ENCODE measurements at places on chromosomes 5 and 9.

DNA sequence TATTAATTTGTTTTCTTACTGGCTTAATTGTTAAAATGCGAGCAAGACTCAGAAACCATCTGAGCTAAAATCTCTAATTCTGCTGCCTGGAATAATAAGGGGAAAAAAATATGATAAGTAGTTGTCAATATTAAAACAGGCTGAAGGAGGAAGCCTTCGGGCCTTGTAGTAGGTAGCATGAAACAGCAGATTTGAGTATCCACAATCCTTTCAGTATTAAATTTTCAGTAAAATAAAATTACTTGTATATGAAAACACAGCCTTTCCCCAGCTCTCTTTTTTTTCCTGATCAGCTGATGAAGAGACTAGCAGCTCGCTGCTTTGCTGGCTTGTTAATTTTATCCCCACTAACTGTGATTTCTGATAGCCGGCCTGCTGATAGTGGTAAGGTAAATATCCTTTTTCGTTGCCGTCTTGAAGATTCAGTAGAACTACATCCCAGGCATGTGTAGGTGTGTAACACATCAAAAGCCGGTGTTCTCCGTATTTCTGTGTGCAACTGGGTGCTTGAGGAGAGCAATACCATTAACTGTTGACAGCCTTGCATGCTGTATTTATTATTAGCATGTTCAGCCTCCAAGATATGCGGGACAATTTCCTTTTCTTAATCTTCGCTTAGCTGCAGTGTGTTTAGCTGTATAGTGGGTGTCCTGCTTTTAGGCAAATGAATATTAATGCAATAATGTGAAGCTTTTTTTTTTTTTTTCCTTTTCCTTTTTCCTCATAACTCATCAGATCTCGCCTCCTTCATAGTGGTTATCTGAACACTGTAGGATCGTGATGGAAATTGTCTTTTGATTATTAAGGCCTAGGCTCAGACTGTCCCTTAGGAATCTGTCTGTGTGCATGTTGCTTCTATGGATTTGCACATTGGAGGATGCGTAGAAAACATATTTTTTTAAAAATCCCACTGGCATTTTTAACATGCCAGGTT, 144.6 kb downstream of the SMARCA2 start:
- DNase-seq: peak; percentile 17

DNA sequence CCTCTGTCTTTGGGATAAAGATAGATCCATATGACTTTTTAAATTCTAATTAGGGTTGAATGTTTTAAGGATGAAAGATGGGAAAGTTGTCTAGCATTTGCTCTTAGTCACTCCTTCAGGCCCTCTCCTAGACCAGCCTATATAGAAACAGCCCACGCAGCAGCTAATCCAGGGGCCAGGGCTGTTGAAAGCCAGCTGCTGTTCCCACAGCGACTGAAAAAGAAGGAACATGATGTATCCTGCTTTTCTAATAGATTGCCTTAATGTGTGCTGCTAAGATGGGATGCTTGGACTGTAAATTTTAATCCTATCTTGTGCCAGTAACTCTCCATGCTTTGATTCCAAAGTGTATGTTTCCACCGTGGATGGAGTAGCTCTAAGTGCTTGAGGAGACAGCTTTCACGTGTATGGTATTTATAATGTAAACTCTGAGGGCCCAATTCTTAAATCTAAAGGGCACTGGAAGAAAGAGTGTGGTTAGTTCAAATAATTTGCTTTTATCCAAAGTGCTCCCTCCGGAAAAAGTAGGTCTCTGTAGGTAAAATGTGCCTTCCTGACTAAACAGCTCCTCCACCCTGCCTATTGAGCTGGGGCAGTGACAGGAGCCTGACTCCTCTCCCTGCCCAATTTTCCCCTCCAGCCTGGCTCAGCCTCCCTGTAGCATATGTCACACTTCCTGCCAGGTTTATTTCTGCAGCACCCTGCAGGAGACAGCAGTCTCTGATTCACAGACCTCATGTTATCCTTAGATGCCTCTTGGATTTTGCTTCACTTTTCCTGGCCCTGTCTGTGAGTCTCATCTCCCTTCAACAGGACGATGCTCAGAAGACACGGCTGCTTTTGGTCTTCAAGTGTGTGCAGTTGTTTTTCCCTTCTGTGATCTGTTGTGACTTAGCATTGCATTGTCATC, 33.2 kb downstream of the SLC36A1 start:
- peak; percentile 76 for DNase-seq

DNA sequence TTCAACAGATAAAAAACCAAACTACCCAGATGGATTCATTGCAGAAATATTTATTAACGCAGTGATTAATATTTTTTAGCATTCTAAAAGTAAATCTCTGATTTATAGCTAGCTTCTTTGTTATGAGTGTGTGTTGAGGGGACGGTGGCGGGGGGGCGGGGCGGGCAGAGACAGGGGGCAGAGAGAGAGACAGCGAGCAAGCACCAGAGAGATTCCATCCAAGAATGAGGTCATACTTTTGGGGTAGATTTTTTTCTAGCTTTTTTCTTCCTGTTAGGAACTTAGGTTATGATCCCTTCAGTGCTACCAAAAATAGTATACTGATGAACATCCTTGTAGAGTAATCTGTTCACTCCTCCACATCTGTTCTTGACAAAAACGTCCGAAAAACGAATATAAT, 500 bp upstream of the ZNF883 start:
- DNase-seq: no peak

DNA sequence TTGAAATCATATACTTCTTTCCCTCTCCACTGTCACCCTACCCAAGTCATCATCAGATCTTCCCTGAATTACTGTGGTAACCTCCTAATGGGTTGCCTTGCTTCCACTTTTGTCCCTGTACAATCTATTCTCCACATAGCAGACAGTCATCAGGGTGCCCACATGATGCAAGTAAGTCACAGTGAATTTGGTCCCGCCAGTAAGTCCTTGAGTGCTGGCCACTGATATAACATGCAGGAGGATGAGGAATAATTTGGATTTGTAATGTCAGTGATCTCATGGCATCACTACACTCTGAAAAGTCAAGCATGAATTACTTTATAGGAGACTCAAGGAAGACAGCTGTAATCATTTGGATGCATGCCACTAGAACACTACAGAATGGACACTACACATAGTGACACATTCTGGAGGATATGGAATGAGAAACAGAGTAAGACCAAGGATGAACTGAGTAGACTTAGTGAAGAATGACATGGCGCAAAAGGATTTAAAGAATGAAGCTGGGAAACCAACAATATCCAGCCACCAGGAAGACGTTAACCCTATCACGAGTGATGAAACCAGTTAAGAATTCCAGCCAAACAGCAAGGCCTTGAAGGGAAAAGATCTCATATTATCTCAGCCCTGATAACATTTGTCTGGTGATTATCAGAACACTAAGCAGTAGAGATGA, 28.6 kb downstream of the MARCHF3 start:
- peak; percentile 98 for DNase-seq

- peak; percentile 90 for DNase-seq
These were observed 83.0 kb downstream of the ZNF462 start for GRCh38 chr9:106945727-106946660.

DNA sequence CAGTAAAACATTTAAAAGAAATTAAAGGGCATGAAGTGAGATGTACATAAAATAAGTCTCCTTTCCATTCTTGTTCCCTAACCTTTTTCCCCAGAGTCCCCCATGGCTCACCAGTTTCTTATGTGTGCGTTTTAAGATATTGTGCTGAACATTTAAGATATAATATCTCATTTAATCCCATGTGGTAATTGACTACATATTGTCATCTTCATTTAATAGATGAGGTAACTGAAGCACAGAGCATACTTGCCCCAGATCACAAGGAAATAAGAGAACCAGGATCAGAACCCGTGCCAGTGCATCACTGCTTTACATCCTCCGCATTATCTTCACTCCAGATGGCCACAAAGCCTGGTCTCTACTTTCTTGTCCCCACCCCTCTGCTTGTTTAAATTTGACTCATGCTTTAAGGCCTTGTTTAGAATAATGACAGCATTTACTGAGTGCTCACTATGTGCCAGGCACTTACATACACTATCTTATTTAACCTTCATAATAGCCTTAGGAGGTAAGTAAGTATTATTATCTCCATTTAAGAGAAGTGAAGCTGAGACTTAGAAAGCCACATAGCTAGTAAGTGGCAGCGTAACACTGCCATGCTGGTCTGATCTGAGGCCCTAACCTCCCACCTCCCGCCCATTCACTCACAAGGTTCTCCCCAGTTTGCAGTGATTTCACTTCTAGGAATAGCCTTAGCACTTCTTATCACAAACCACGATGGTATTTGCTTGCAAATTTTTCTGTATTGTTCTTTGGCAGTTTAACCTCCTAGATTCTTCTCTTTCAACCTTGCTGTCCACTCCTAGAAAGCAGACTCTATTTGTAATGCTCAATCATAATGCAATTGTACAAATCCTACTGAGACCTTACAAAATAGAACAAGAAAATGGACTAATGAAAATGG, 78.4 kb upstream of the IL6ST start:
- no peak for DNase-seq

GRCh38 chr5:136073714-136074529, 45.1 kb downstream of the TGFBI start:
- DNase-seq: peak; percentile 54

- no peak for DNase-seq
These were observed 6.0 kb downstream of the DMRT1 start for GRCh38 chr9:847505-847904.

DNA sequence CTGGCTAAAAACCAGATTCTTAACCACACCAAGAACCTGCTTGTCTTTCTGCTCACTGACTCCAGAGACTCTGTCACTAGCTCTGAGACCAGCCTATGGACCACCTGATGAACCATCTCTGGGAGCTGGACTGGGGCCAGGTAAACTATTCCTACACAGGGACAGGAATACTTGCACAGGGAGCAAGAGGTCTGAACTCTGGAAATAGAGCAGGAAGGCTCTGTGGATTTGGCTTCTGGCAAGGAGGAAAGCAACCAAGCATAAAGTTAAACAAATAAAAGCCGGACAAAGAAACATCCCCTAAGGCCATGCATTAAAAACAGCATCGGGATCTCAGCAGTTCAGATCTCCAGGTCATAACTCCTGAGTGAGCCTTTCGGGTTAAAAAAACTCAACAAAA, 5.6 kb upstream of the SPARC start:
- no peak for DNase-seq

DNA sequence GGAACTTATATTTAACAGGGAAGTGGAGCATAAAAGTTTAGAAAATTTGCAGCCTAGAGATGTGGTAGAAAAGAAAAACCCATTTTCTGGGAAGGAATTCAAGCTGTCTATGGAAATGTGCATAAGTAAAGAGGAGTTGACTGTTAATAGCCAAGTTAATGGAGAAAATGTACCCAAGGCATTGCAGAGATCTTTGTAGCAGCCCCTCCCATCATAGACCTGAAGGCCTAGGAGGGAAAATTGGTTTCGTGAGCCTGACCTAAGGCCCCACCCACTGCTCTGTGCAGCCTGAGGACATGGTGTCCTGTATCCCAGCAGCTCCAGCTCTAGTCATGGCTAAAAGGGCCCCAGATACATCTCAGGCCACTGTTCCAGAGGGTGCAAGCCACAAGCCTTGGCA, 772.4 kb upstream of the RIOK2 start:
- no peak for DNase-seq

DNA sequence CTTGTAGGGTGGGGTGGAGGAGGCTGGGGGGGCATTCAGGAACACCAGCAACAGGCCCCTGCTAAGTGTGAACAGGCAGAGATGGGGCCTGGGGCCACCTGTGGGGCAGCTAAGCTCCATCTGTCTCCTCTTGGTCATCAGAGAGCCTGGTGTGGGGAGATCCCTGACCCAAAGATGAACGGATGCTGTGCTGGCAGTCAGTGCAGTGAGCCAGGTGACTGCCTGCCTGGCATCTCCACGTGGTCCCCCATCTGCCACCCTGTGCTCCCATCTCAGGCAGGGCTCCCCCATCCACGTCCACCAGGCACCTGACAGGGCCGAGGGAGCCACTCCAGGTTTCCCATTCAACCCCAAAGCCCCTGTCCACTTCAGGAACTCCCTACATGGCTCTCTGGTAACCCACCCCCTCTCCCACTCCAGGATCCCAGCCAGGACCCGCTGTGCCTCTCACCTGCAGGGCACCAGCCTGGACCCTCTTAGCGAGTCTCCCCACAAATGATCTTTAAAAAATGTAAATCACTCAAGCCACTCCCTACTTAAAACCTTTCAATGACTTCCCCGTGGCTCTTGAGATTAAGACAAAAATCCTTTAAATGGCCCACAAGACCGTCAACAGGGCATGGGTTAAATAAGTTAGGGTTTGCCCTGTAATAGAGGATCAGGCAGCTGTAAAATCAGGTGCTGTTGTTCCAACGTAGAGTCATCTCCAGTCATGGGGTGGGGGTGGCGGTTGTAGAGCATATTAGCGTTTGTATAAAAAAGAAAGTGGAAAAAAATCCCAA, 60.8 kb downstream of the LMX1B start:
- no peak for DNase-seq

DNA sequence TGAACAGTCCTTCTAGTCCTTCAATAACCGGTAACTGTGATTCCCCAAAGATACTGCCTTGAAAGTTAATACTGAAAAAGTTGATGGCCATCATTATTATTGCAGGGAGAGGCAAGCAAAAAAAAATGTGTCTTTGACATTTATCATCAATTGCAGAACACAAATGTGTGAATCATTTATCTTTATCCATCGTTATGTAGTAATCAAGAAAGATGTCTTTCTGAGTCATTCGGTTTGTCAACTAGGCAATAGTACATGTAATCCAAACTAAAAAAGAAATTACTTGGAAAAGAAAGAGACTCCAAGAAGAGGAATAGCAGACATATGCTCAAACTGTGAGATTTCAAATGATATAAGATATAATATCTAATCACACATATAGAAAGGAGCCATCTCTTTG, 473.0 kb downstream of the CETN3 start:
- DNase-seq: peak; percentile 11

DNA sequence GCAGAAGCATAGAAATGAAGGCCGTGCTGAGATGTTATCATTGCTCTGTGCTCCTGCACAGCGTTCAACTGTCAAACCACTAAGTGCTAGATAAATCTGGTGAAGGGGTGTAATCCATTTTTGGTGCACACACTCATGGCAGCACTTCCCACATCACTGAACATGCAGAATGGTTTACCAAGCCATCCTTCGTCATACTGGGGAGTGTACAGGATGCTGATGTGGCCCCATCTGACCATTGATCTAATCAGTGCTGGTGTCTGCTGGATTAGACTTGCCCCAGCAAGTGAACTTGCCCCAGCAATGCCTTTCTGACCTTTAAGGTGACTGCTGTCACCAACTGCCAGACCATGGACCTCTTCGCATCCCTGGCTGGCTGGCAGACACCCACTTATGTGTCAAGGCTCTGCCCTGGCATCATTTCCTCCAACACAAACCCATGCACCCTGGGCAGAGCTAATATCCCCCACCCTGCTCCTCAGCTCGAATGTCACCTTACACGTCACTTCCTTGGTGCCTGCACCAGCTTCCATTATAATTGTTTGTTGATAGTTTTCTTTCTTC, 4.2 kb upstream of the SEMA4D start:
- no peak for DNase-seq

Data from fibroblast of skin of right biceps (primary cell).